ENCODE measurements at places on chromosomes 2 and 18. TPM values are rescaled to one million over a fixed set of nuclear protein-coding genes. Genes with fewer than 3 reads are reported as not detected.

GRCh38 chr2:221850076-221850475 is 278.0 kb upstream of the EPHA4 start:
- no peak for DNase-seq

- no peak for DNase-seq
Measured at GRCh38 chr18:22186484-22186971, 17.1 kb downstream of the GATA6 start.

DNA sequence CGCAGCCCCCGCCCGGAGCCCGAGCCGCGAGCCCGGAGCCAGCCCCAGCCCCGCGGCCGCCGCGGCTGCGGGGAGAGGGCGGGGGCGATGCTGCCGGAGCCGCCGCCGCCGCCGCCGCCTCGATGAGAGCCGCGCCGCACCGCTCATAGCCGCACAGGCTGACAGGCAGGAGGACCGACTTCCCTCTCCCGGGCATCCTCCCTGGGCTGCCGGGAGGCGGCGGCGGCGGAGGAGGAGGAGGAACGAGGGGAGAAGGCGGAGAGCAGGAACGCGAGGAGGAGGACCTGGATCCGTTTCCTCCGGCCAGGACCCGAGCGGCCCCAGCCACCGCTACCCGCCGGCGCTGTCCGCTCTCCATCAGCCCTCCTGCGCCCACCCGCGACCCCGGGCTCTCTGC is 370 bp downstream of the KLHL29 start:
- DNase-seq = no peak

- DNase-seq = no peak
Measured at GRCh38 chr18:47832348-47832747, 98.1 kb downstream of the SMAD2 start.

DNA sequence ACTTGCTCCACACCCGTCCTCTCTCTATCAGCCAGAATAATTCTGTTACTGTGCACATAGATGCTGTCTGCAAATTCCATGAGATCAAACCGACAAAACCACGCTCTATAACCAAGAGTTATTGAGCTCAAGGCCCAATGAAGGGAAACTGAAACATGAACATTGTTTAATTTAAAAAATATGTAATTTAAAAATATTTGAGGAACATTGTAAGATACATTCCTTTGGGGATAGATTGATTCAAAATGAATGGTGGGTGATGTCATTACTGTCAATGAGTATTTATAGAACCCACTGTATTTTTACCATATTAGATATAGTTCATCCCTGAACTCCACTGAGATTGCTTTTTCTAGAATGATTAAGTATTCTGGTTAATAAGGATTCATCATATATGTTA is 50.4 kb downstream of the NCKAP5 start:
- DNase-seq = no peak

GRCh38 chr2:240628808-240629618 is 3.7 kb downstream of the GPR35 start:
- DNase-seq = no peak

GRCh38 chr2:144847347-144848080 is 327.6 kb upstream of the ZEB2 start:
- no peak for DNase-seq

DNA sequence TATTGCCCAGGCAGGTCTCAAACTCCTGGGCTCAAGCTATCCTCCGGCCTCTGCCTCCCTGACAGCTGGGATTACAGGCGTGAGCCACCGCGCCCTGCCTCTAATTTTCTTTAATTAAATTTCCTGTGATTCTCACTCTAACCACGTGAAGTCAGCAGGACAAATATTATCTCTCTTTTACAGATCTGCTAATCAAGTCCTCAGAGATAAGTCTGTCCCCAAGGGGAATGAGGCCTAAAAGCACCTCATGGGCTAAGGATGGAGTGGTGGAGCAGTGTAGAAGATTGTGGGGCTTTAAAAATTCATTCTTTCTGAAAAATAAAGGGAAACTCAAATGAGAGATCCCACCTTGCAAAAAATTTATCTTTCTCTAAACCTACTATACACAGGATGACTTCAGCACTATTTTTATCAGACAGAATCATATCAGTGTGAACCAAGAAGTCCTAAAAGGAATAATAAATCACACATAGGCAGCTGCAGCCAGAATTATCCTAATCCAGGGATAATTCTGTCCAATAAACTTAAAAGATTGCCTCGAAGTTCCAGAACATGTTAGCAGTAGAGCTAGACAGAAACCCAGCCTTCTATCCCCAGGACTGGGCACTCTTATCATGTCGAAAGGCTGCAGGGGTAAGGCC is 38.3 kb upstream of the BMPR2 start:
- no peak for DNase-seq

- DNase-seq = no peak
Measured at GRCh38 chr2:74420006-74420405, 1.4 kb downstream of the C2orf81 start.

DNA sequence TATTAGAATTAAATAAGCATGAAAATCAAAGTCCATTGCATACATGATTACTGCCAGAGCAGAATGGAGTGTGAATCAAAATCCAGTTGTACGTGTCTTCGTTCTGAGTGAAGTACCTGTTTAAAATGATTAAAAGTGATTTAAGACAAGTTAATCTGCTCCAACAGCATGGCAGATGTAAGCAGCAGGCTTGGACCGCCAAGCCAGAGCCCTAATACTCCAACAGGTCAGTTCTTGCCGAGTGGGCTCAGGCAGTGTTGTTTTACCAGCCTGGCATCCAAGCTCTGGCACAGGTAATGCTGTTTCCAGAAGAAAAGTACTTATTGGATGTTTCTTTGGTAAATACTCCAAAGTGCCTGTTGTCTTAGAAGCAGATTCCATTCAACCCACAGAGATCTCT is 171.4 kb upstream of the EPAS1 start:
- no peak for DNase-seq

GRCh38 chr2:28828382-28828781 is 17.7 kb downstream of the SPDYA start:
- no peak for DNase-seq

- no peak for DNase-seq
Measured at GRCh38 chr2:187545238-187545751, 8.9 kb downstream of the TFPI start.

DNA sequence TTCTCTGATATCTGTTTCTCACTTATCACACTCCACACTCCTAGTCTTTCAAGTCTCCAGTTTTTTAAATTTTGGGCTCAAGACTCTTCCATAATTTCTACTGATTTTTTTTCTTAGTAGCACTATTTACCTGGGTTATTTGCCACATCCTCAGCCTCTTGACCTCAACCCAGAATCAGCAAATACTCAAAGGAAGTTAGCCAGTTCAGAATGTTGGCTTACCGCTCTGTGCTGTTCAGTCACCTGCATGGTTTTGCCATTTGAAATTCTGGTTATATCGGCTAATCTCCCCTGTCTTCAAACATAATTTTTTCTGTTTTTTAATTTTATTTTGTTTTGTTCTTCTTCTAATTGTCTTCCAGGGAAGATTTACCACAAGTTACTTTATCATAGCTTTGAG is 412.6 kb downstream of the PTH2R start:
- no peak for DNase-seq

DNA sequence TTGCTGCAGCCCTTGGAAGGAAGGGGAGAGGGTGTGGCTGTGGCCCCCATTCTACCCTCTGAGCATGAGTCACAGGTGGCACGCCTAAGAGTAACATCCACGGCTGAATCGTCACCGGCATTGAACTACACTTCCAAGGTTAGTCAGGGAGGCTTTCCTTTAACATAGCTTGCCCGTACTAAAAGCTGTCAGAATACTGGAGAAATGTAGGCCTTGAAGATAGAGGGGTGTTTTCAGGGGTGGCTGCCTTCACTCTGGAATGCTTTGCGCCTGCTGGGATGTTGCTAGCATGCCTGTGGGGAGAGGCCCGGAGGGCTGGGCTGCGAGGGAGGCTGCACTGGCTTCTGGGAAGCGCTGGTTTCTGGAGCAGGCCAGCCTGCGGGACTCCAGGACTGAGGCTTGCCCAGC is 333.7 kb downstream of the AGAP1 start:
- no peak for DNase-seq

- no peak for DNase-seq
Measured at GRCh38 chr2:27427863-27428212, 593 bp upstream of the NRBP1 start.

GRCh38 chr18:74951165-74951760 is 257.7 kb downstream of the PTGR3 start:
- DNase-seq = peak; percentile 2

DNA sequence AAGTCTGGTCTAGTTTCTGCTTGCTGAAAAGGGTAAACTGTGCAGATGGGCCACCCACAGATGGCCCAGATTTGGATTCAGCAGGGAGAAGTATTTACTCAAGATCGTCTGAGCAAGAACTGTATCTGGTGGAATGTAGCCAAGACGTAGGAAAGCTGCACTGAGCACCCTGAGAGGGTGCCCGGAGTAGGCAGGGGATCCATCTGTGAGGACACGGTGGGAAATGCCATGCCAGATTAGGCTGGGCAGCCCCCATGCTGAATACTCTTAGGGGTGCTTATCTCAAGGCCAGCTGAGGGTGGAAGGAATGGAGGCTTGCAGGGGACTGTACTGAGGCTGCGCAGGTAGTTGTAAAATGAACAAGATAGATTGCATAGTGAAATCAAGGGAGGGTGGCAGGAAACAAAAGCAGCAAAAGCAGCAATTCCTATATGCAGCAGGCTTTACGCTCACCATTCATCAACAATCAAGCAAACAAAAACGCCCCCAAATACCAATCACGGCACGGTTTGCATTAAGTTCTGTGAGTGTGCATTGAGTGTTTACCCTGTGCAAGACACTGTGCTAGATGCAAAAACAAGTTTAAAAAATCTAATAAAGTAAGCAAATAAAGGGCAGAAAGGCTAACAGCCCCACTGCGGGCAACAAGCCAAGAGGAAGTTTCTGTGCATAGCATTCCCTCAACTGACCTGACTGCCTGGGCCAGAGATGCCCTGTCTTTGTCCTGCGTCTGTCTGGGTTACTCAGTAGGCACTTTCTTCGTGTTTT is 32.2 kb upstream of the LPIN2 start:
- DNase-seq = no peak

DNA sequence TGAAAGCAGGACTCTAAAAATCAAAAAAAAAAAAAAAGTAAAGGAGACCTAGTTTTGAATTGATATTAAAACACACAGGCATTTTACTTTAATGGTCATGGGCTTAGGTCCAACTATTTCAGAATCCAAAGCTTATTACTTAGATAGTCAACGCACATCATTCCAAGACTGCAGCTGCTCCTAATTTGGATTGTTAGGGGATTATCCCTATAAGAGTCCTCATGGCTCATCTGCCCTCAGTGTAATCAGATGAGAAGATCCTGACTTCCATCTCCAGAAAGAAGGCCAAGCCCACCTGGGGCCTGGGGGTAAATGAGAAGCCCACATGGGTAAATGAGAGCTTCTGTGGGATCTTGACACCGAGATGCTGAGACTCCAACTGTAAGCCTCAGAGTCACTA is 424.2 kb downstream of the NRXN1 start:
- DNase-seq = no peak

GRCh38 chr2:191907091-191907490 is 60.2 kb upstream of the CAVIN2 start:
- DNase-seq = no peak

- DNase-seq = no peak
Measured at GRCh38 chr2:176804392-176804791, 408.2 kb upstream of the HNRNPA3 start.

CNRIP1 gene
- not detected for total RNA-seq

UGT1A4 gene
- not detected for total RNA-seq

SEPTIN10 gene
- not detected for total RNA-seq

CCDC178 gene
- total RNA-seq = not detected

RSAD2 gene
- total RNA-seq = 4.3 TPM

PHLPP1 gene
- 8.0 TPM for total RNA-seq

NTSR2 gene
- not detected for total RNA-seq

PLEKHM3 gene
- 16.5 TPM for total RNA-seq

GALR1 gene
- total RNA-seq = not detected
